ENCODE measurements at places on chromosomes 2 and 18.

- DNase-seq = no peak
Measured at GRCh38 chr2:7467782-7468447, 550.7 kb downstream of the RNF144A start.

- DNase-seq = no peak
Measured at GRCh38 chr2:169735623-169736022, 2.0 kb downstream of the KLHL23 start.

DNA sequence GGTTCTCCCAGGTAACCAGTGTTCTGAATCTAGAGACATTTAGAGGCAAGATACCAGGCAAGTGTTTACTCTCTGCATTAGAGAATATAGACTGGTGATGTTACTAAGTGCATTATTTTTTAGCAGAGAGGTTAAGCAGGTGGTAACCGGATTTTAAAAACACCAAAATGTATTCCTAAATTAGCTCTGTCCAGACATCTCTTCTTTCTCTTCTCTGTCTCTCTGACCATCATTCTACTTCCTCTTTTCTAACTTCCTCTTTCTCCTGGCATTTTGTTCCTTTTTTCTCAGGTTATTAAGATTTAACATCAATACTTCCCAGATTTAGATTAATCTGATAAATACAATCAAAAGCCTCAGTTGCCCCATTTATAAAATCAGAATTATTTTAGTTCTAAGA is 31.7 kb upstream of the DYNC1I2 start:
- no peak for DNase-seq

GRCh38 chr2:29006092-29006979 is 25.2 kb downstream of the TOGARAM2 start:
- DNase-seq = no peak

GRCh38 chr2:230687498-230687897 is 25.1 kb upstream of the CAB39 start:
- no peak for DNase-seq

- DNase-seq = no peak
Measured at GRCh38 chr18:12534820-12535219, 123.1 kb downstream of the SPIRE1 start.

- DNase-seq = no peak
Measured at GRCh38 chr2:8486141-8486540, 195.7 kb upstream of the ID2 start.

- peak; percentile 55 for DNase-seq
Measured at GRCh38 chr2:111705711-111706336, 178.2 kb downstream of the ANAPC1 start.

DNA sequence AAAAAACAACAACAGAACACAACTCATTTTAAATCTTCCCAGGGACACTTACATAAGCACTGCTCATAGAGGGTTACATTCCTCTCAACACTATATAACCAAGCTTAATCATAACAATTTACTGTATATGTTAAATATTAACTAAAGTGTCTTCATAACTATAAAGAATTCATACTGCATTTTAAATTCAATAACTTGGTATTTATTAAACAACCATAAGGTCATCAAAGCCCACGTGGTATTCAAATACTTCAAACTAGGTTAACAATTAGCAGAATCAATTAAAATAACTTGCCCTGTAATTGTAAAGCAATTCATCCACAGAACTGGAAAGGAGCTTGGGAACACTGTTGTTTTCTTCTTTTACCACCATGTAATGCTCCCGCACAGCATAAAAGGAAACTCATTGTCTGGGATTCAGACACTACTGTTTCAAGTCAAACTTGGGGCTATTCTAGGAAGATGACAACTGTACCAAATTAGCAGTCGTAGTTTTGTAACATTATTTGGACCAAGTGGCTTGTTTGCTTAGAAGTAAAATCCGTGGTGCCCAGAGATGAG is 10.4 kb downstream of the GAREM1 start:
- DNase-seq = no peak

- DNase-seq = no peak
Measured at GRCh38 chr2:44543773-44544725, 182.3 kb downstream of the CAMKMT start.

GRCh38 chr2:68458981-68459380 is 8.1 kb downstream of the FBXO48 start:
- peak; percentile 38 for DNase-seq

Measured in AG08396 (cell line).